ENCODE measurements at places on chromosomes 12 and 14.

DNA sequence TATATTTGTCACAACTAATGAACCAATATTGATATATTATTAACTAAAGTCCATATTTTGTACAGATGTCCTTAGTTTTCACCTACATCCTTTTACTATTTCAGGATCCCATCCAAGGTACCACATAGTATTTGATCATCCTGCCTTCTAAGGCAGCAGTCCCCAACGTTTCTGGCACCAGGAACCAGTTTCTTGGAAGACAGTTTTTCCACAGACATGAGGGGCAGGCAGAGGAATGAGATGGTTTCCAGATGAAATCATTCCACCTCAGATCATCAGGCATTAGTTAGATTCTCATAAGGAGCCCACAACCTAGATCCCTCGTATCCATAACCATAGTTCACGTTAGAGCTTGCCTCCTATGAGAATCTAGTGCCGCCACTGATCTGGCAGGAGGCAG, 82.8 kb upstream of the BCL2L14 start:
- no peak for DNase-seq

GRCh38 chr14:104967386-104968152, 10.6 kb downstream of the AHNAK2 start:
- peak; percentile 58 for DNase-seq

- no peak for DNase-seq
These were observed 52.2 kb downstream of the CHST11 start for GRCh38 chr12:104508752-104509446.

- DNase-seq = no peak
These were observed 816.8 kb downstream of the NRXN3 start for GRCh38 chr14:78986989-78987388.

GRCh38 chr12:12689647-12690300, 6.2 kb downstream of the GPR19 start:
- no peak for DNase-seq
